ENCODE measurements at places on chromosomes 4 and X.

GRCh38 chrX:116961872-116962582, 499.3 kb upstream of the CT83 start:
- DNase-seq: no peak

DNA sequence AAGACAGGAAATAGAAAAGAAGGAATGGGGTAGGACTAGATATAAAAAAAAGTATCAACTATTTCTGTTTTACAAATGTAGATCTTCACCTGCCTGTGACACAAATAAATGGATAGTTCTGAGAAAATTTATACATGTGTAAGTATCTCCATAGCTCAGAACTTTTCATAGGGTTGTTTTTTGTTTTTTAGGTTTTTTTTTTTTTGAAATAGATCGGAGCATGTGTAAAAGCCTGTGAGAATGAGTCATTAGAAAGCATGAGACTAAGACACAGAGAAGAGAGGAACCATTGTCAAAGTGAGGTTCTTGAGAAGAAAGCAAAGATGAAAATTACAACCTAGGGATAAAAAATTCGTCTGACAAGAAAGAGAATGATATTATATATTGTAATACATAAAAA, 481.6 kb downstream of the PABPC4L start:
- no peak for DNase-seq

GRCh38 chr4:8854931-8855330, 16.7 kb downstream of the HMX1 start:
- DNase-seq: no peak

DNA sequence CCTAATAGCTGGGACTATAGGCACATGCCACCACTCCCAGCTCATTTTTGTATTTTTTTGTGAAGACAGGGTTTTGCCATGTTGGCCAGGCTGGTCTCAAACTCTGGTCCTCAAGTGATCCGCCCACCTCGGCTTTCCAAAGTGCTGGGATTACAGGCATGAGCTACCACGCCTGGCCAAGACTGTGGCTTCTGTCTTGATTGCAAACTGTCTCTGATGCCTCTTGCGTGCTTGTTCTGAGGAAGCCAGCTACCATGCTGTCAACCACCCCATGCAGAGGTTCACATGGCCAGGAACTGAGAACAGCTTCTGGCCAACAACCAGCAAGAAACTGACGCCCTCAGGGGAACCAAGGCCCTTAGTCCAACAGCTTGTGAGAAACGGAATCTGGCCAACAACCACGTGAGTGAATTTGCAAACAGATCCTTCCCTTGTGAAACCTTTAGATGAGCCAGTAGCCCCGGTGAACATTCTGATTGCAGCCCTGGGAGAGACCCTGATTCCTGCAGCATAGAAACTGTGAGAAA, 71.2 kb downstream of the SUPT20HL2 start:
- no peak for DNase-seq

GRCh38 chrX:96182366-96182765, 502.3 kb upstream of the DIAPH2 start:
- DNase-seq: no peak

- no peak for DNase-seq
These were observed at the start of gene SNCA for GRCh38 chr4:89836897-89837384. SNCA (minus strand) TSS chr4:89837161; CDS start chr4:89835667, 1,494 bp downstream.

GRCh38 chr4:76374798-76375197, 46.1 kb downstream of the CCDC158 start:
- no peak for DNase-seq

DNA sequence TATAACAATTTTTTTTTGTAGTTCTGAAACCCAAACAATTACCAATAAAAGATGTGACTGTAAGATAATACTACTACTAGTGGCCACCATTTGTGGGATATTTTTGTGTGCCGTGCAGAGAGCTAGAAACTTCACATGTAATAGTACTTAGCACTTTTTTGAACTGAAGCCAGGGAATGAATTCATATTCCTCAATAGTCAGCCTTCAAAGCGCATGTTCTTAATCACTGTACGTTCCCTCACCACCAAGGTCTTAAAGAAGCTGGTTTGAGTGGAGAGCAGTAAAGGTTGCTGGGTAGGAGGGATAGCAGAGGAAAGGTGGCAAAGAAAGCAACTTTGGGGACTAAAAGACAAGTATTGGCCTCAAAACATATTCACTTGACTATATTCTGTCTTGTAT, 9.6 kb upstream of the RUFY3 start:
- no peak for DNase-seq

GRCh38 chrX:6748595-6748994, 213.7 kb upstream of the VCX3A start:
- DNase-seq: no peak

DNA sequence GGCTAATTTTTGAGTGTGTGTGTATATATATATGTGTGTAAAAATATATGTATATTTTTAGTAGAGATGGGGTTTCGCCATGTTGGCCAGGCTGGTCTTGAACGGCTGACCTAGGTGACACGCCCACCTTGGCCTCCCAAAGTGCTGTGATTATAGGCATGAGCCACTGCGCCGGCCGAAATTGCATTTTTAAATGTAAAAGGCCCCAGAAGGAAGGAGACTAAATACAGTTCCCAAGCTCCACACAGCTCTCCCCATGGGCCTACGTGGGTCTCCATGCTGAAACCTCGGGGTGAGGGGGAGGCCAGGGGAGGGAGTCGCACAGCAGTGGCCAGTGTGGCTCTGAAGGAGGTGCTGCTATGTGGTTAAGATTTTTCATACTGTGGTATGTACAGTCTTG, 12.8 kb upstream of the CDKN2AIP start:
- no peak for DNase-seq

DNA sequence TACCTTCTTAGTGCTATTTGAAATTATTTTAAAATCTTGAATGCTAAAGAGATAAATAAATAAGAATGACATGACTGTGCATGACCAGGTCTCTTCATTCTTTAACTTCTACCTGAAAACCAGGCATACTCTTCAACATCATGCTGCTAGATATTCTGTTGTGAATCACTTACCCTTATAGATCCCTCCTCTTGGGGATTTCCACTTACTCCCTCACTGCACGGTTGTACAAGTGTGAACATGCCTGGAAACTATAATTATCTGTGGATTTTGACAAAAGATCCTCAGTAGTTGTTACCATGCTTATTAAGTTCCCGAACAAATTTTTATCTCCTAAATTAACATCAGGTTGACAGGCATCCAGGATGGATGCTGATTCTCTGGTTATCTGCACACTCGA, 54.3 kb downstream of the ADGRL3 start:
- no peak for DNase-seq

DNA sequence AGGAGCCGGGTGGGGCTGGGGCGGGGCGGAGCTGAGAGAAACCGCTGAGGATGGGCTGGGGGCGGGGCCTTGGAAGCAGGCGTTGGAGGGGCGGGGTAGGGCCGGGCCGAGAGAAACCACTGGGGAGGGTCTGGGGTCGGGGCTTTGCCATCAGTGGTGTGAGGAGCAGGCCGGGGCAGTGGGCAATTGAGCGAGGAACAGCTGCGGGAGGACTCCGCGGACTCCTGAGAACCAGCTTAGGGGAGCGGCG, 1.3 kb upstream of the EOLA2 start:
- no peak for DNase-seq

- no peak for DNase-seq
These were observed 67.8 kb upstream of the ATP6AP2 start for GRCh38 chrX:40513012-40513411.

DNA sequence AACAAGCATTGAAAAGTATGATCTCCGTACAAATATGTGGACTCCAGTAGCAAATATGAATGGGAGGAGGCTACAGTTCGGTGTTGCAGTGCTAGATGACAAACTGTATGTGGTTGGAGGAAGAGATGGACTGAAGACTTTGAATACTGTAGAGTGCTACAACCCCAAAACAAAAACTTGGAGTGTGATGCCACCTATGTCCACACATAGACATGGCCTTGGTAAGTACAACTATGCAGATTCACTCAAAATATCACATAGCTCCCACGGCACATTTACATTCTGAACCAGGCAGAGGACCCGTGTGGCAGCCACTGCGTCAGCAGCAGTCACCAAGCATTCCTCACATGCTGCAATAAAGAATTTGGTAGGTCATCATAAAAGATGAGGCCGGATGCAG, 41.3 kb downstream of the KLHL5 start:
- DNase-seq: no peak

DNA sequence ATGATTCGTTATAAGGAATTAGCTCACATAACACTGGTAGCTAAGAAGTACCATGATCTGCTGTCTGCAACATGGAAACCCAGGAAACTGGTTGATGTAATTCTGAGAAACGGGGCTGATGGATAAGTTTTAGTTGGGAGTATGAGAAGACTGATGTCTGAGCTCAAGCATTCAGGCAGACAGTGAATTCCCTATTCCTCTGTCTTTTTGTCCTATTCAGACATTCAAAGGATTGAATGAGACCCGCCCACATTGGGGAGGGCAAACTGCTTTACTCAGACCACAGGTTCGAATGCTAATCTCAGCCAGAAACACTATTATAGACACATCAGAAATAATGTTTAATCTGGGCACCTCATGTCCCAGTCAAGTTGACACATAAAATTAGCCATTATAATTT, 515.5 kb downstream of the STPG2 start:
- no peak for DNase-seq

DNA sequence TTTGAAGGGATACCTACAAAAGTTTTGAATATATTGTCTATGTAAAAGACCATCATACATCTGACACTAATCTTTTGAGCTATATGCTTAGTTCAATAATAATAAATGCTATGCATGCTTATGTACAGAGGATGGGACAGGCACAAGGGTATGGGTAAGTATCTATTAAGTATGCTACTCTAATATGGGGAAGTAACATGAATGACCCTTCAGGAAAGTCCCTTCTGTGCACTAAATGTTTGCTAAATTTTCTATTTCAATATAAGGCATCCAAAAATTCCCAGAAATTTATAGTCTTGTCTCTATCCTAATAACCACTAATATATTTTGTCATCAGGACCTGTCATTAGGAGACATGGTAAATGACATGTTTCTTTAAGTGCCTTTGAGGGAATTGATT, 19.0 kb downstream of the ATP8A1 start:
- no peak for DNase-seq

GRCh38 chr4:136818811-136819330, 713.4 kb downstream of the PCDH18 start:
- no peak for DNase-seq

- DNase-seq: no peak
These were observed 51.4 kb downstream of the SORCS2 start for GRCh38 chr4:7243609-7244330.

DNA sequence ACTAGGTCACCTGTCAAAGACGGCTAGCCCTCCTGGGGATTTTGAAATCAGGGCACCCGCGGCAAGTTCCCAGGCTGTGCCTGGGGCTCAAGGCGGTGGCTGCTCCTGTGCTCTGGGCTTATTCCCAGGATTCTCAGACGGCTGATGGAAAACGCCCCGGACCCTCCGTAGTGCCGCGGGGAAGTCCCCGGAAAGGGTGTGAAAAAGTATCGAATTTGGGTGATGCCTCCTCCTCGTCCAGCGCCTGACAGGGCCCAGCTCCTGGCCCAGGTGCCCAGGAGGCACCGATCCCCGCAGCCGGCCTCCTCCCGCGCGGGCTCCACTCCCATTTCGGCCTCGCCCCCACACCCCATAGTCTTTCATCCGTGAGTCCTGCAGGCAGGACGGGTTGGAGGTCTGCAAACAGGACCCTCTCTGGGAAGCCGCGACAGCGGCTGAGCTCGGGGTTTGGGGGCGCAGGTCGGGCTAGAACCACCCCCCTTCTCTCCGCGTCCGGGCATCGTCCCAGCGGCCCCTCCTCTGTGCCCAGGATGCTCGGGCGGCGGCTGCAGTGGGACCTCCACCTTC, 1.1 kb upstream of the NSG1 start:
- DNase-seq: no peak

- DNase-seq: no peak
These were observed 1.3 kb upstream of the PDHA1 start for GRCh38 chrX:19342331-19342906.

DNA sequence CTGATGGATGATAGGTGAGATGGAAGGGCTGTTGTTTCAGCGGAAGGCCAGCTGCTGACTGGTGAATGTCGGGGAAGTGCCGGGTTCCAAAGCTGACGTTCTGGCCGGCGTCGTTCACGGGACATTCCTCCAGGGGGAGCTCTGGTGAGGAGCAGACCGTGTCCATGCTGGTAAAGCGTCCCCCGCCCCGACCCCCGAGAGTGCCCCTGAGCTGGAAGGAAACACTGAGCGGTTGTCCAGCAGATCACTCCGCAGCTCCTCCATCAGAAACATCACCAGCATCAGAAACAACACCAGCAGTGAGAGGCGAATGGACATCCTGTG, 18.6 kb upstream of the ADRA2C start:
- no peak for DNase-seq

- no peak for DNase-seq
These were observed 112.7 kb downstream of the TBL1X start for GRCh38 chrX:9577555-9577954.

- no peak for DNase-seq
These were observed 180.3 kb upstream of the HS3ST1 start for GRCh38 chr4:11608992-11609391.

DNA sequence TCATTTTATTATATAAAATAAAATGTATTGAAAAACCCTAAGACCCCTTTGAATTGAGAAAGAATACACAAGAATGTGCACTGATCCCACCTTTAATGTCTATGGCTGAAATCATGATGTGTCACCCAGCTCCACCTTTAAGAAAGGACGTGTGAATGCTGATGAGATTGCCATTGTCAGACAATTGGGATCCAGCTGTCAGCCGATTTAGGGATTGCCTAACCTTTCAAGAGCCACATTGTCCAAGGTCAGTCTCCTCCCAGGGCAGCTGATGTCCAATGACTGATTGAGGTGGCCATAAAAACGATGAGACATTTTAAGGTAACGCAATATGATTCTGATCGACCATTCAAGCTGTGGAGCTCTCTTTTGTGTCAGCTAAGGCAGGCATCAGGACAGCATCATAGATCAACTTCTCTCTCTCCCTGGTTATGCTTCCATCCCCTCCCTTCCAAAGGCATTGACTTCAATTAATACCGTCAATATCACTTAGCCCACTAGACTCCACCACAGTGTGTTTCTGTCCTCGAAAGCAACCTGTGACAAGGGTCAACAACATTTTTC, 1676.4 kb downstream of the PCDH7 start:
- no peak for DNase-seq

DNA sequence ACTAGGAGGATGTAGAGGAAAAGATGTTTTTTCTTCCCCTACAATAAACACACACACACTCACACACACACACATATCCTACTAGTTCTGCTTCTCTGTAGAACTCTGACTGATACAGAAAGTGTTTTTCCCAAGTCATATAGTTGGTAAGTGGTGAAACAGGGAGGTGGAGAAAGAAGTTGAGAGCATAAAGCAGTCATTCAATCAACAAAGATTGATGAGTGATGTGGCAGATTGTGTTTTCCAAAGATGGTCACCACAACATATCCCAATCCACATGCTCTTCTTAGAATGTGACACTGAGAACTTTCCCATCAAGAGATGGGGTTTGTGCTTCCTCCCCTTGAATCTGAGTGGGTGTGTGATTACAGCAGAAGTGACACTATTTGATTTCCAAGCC, 123.4 kb upstream of the ATP6AP2 start:
- DNase-seq: no peak

GRCh38 chrX:12314651-12315050, 176.4 kb downstream of the FRMPD4 start:
- DNase-seq: no peak

All from T-helper 9 cell (primary cell).